ENCODE measurements at places on chromosomes 5 and 9. TPM values are rescaled to one million over a fixed set of nuclear protein-coding genes. Genes with fewer than 3 reads are reported as not detected.

DNA sequence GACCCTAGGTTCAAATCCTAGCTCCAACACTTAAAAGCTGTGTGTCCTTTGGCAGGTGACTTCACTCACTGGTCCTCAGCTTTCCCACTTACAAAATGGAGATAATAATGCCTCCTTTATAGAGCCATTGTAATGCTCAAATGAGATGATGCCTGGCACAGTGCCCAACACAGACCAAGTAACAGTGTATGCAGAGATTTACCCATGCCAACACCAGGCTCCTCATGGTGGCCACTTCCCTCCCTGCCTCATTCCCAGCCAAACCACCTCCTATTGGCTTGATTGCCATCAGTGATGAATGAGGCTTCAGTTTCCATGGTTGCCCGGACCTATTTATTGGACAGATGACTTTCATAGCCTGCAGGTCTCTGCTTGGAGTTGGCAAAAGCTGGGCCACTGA is 469.4 kb downstream of the CDK5RAP2 start:
- H3K27me3 ChIP-seq = no peaks in the 10 kb centered on the region
- no peaks in the 10 kb centered on the region for H3K36me3 ChIP-seq

DNA sequence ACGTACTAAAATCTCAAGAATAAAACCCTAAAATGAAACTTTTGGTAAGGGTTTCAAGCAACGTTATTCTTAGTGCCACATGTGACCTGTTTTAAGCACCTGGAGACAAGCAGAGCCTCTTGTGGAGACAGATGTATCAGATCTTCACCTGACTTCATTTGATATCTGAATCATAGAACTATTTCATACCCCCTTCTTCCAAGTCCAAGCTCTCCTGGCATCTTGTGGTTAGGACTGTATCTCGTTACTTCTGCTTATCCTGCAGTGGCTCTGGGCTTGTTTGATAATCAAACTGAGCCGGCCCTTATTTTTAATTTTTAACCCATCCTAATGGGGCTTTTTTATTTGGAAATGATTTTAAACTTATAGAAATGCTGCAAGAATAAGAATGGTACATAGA is 11.1 kb upstream of the FSD1L start:
- H3K4me1 ChIP-seq = peaks cover 5% of the 10 kb centered on the region
- no peak overlapping the region for H3K4me3 ChIP-seq
- no peak for DNase-seq
- H3K36me3 ChIP-seq = no peaks in the 10 kb centered on the region

GRCh38 chr9:98897745-98898144 is 46.0 kb upstream of the COL15A1 start:
- no peak for DNase-seq
- H3K36me3 ChIP-seq = no peaks in the 10 kb centered on the region
- no peak overlapping the region for H3K27ac ChIP-seq
- H3K4me3 ChIP-seq = no peak overlapping the region
- H3K27me3 ChIP-seq = no peaks in the 10 kb centered on the region

- no peak for DNase-seq
- H3K27ac ChIP-seq = no peak overlapping the region
- no peak overlapping the region for H3K4me3 ChIP-seq
- H3K27me3 ChIP-seq = no peaks in the 10 kb centered on the region
- peaks cover 5% of the 10 kb centered on the region for H3K4me1 ChIP-seq
Observed at GRCh38 chr5:82886911-82887310, 190.3 kb downstream of the TMEM167A start.

DNA sequence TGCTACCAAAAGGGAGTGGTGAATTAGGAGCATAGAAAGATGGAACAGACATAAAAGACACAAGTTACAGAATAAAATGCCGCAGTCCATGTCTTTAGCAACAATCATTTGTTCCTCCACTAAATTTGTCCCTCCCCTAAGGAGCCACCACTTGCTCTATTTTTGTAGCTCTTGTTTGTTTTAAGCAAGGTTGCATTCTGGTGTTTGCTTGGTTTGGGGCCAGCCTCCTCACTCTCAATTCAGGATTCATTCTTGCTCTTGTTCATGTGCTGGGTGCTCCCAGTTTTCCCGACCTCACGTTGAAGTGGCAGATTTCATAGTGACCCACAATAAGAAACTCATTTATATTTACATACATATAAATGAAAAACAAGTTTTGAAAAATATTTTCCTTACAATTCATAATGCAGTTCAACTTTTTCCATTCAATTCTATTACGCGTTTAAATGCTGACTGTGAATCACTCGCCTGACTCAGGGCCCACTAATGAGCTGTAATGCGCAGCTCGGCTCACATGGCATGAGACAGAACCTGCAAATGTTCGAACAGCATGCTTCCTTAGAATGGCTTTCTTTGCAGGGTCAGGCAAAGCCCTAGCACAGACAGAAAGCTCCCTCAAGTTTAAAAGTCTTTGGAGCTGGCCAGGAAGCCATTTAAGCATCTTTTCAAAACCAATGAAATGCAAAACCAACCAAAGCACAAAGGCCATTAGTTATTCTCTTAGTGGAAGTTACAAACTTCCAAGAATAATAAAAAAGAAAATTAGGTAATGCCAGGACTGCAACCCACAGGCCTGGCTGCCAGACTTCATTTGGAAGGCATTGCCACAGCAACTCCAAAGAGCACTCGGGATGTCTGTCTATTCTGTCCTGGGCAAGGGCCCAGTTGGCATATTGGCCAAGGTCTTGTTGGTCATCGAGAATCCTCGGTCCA is 41.7 kb downstream of the RETREG1 start:
- H3K27me3 ChIP-seq = no peaks in the 10 kb centered on the region
- no peaks in the 10 kb centered on the region for H3K36me3 ChIP-seq
- no peak overlapping the region for H3K27ac ChIP-seq
- H3K4me1 ChIP-seq = peaks cover 25% of the 10 kb centered on the region
- peak; percentile 46 for DNase-seq

DNA sequence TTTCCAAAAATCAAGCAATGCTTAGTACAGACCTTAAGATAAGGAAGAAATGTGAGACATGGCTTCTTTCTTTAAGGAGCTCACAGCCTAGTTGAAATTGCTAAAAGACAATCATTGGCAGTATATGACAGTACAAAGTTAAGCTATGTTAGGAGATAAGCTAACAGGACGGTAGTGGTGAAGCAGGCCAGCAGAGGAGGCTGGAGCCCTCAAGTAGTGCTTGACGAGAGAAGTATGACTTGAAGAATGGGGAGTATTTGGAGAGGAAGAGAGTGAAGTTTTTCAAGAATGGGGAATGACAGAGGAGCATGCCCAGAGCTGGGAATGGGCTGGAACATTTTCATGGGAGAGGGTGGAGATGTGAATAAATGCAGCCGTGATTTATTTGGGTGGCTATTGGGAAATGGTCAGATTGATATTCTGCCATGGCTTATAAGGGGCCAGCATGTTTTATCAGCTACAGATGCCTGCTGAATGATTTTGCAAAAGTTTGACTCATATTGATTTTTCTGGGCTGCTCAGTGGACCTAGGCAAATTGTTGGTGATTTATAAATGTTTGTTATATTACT is 43.7 kb downstream of the LURAP1L start:
- H3K4me1 ChIP-seq = no peaks in the 10 kb centered on the region
- H3K27ac ChIP-seq = no peak overlapping the region

DNA sequence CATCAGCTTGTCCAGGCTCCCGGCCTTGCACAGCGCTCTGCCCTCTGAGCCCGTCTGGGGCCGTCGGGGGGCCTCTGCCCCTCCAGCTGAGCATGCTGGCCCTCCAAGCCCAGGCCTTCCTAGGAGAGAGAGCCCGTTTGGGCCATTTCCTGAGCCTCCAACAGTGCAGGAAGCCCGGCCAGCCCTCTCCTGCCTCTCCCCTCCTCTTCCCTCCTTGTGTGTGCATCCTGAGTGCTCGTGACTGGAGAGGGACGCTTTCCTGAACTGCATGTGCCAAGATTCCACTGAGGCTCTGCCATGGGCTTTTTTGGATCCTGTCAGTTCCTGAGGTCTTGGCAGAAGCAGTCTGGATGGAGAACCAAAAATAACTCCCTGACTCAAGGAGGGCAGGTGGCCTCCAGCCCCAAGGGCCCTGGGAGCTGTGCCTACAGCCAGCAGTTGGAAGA is 15.6 kb downstream of the OLFM1 start:
- no peaks in the 10 kb centered on the region for H3K27me3 ChIP-seq
- DNase-seq = no peak
- peaks cover 10% of the 10 kb centered on the region for H3K4me1 ChIP-seq
- H3K27ac ChIP-seq = no peak overlapping the region

GRCh38 chr5:6715271-6715670 is 2.0 kb downstream of the TENT4A start:
- no peaks in the 10 kb centered on the region for H3K36me3 ChIP-seq
- peaks cover 24% of the 10 kb centered on the region for H3K4me1 ChIP-seq
- no peak for DNase-seq
- peaks cover 16% of the 10 kb centered on the region for H3K27me3 ChIP-seq
- H3K4me3 ChIP-seq = peak overlapping the region; percentile 93
- H3K27ac ChIP-seq = no peak overlapping the region

GRCh38 chr9:137385061-137385655 is 37.8 kb downstream of the EXD3 start:
- H3K27me3 ChIP-seq = no peaks in the 10 kb centered on the region
- no peak overlapping the region for H3K27ac ChIP-seq
- no peaks in the 10 kb centered on the region for H3K4me1 ChIP-seq
- no peak overlapping the region for H3K4me3 ChIP-seq
- H3K36me3 ChIP-seq = no peaks in the 10 kb centered on the region

- no peaks in the 10 kb centered on the region for H3K4me1 ChIP-seq
- peak; percentile 74 for DNase-seq
- no peak overlapping the region for H3K27ac ChIP-seq
- H3K27me3 ChIP-seq = peaks cover 83% of the 10 kb centered on the region
- H3K4me3 ChIP-seq = peak overlapping the region; percentile 51
Observed at GRCh38 chr5:111072949-111073682, 1.6 kb downstream of the TSLP start.

DNA sequence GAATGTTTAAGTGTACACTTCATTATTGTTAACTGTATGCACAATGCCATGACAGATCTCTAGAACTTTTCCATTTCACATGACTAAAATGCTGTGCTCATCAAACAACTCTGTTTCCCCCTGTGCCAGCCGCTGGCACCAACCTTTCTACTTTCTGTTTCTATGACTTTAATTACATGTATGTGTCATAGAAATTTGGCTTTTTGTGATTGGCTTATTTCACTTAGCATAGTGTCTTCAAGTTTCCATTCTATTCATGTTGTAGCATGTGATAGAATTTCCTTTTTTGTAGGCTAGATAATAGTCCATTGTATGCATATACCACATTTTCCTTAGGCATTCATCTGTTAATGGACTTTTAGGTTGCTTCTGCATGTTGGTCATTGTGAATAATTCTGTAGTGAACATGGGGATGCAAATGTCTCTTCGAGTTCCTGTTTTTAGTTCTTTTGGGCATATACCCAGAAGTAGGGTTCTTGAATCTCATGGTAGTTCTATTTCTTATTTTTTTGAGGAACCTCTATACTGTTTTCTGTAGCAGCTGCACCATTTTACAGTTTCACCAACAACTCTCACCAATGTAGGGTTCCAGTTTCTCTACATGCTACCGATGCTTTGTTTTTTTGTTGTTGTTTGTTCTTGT is 184.4 kb upstream of the DMRT1 start:
- no peaks in the 10 kb centered on the region for H3K4me1 ChIP-seq
- no peak for DNase-seq
- H3K36me3 ChIP-seq = no peaks in the 10 kb centered on the region
- no peak overlapping the region for H3K27ac ChIP-seq
- no peak overlapping the region for H3K4me3 ChIP-seq

DNA sequence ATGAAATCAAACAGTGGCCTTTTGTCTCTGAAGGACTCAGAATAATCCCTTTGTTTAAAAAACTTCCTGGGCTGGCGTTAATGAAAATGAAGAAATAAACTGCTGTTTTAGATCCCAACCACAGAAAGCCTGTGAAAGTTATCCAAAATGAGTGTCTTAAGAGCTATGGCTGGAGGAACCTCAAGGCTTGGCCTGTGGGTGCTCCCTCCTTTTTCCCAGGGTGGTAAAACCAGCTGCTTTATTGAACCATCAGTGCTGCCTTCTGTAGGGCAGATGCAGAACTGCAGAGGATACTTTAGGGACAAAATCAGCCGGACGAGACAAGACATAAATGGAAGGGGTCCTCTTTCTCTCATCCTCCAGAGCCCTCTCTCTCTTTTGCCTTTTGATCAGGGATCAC is 100.9 kb downstream of the SMARCA2 start:
- no peak overlapping the region for H3K4me3 ChIP-seq
- H3K27ac ChIP-seq = no peak overlapping the region
- peak; percentile 57 for DNase-seq
- no peaks in the 10 kb centered on the region for H3K4me1 ChIP-seq
- no peaks in the 10 kb centered on the region for H3K27me3 ChIP-seq

DNA sequence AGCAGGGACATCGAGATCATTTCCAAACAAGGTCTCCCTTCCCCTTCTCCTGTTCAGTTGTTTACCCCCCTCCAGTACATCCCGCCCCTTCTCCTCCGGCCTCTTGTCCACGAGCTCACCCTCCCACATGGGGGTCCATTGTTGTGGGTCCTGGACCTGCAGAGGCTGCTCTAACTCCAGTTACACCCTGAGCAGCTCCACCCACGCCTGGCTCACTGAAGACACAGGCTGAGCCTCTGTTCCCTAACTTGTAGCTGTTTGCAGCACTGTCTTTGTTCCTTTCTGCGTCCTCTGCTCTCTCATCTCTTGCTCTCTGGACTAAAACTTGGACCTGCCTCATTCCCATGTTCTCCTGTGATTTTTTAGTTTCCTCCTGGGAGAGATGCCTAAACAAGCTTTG is 377.5 kb downstream of the MED10 start:
- no peak overlapping the region for H3K4me3 ChIP-seq
- no peaks in the 10 kb centered on the region for H3K36me3 ChIP-seq
- peak; percentile 10 for DNase-seq
- peaks cover 6% of the 10 kb centered on the region for H3K4me1 ChIP-seq

GRCh38 chr5:32031089-32031488 is 143.0 kb downstream of the GOLPH3 start:
- no peak overlapping the region for H3K4me3 ChIP-seq
- H3K27ac ChIP-seq = no peak overlapping the region
- DNase-seq = no peak
- H3K4me1 ChIP-seq = peaks cover 14% of the 10 kb centered on the region
- H3K36me3 ChIP-seq = no peaks in the 10 kb centered on the region

DNA sequence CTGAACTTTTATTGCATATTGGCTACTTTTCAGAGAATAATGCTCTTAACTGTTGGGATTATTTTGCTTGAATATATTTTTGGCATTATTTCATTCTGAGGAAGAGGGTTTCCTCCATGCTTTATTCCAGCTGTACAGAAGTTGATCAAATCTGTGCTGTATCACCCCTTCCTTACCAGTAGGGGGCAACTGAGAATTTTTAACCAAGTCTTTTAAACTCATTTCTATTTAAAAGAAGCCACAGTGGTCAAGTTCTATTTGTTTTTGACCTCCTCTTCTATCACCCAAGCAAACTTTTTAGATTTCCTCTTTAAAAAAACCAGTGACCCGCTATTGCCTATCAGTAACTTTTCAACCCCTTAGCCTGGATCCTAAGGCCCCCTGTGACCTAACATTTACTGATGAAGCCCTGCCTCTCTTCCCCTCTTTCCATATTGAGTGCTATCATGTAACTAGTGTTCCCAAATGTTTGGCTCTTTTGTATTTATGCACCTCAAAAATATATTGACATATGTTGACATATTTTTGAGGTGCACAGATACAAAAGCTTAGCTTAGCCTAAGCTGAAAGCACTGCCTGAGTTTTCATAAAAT is 80.6 kb downstream of the FBXO4 start:
- no peaks in the 10 kb centered on the region for H3K4me1 ChIP-seq
- H3K36me3 ChIP-seq = no peaks in the 10 kb centered on the region
- H3K27me3 ChIP-seq = no peaks in the 10 kb centered on the region
- H3K4me3 ChIP-seq = no peak overlapping the region
- H3K27ac ChIP-seq = no peak overlapping the region
- DNase-seq = peak; percentile 33

The NR4A3 gene
- 0.26 TPM for total RNA-seq

The ENTREP1 gene
- total RNA-seq = 1.8 TPM

The ENHO gene
- 21.3 TPM for total RNA-seq

The CNTFR gene
- total RNA-seq = 37.2 TPM

The TAF11L5 gene
- not detected for total RNA-seq

The PURA gene
- 2.5 TPM for total RNA-seq

Measured in neural progenitor cell (in vitro differentiated cells).